ENCODE measurements at places on chromosomes 2 and 18.

DNA sequence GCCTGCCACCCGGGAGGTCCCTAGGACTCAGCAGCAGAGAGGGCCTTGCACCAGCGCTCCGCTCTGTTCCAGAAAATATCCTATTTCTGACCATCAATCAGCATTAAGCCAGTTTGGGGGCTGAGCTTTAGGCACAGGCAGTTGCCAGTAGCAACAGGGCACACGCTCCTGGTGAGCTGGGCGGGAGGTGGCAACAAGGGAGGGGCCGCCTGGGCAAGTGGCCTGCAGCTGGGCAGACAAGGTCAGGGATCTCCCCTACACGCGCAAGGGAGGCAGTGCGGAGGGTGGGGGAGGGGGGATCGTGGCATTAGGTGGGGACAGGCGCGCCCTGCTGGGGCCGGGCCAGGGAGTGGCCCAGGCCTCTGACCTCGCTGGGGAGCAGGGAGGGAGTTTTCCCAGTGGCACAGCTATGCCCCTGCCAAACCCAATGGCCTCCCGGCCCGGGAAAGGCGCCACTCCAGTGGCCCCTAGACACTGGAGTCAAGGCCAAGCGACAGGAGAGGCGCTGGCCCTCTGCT lies 302.8 kb downstream of the NCKAP5 start:
- no peak for DNase-seq

DNA sequence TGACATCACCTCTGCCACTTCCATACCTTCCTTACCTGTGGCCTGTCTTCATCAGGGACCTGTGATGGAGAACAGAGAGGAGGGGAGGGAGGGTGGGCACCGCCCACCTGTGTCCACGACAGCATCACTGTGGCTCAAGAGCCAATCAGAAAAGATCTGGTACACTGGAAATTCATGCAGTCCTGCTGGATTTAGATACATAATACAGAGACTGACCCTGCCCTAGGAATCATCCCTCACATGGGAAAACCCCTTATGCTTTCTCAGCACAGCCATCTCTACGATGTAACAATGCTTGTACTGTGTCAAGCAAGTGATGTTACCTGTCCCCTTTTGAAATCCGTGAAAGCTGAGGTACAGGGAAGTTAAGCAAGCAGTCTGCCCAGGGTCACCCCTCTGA lies 145.6 kb upstream of the EPAS1 start:
- DNase-seq: no peak

- no peak for DNase-seq
Observed at GRCh38 chr2:228430986-228431385, 249.5 kb upstream of the SPHKAP start.

DNA sequence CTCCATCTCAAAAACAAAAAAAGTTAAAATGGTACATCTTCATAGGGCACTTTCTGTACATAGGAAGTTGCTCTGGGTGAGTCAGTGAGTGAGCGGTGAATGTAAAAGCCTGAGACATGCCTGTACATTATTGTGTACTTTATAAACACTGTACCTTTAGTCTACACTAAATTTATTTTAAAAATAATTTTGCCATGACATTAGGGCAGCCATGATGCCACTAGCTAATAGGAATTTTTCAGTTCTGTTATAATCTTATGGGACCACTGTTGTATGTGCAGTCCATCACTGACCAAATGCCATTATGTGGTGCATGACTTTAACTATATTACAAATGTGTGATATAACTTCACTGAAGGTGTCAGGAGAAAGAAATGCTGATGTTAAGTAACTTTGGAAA lies 11.0 kb upstream of the TXNDC2 start:
- DNase-seq: no peak

DNA sequence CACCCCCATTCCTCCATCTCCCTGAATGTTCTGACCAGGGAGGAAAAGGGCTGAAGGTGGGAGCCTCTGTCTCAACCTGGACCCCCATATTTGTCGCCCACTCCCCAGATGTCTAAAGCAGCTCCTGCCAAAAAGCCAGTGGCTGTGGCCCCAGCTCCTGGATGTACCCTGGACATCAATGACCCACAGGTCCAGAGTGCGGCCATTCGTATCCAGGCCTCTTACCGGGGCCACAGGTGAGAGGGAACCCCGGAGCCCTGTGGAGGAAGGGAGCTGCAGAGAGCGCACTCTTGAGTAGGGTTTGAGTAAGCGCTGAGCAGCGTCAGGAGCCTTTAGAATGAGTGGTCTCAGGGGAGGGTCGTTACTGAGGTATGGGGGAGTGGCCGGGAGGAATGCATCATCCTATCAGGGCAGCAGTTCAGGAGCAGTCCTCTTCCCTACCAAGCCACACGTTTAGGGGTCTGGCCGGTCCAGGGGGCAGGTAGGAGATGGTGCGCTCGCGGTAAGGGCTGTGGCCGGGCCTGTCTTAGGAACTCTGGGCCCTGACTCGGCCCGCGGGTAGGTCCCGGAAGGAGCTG lies 2.4 kb upstream of the GMPPA start:
- no peak for DNase-seq

GRCh38 chr2:120678251-120678650 lies 57.4 kb upstream of the GLI2 start:
- DNase-seq: no peak

DNA sequence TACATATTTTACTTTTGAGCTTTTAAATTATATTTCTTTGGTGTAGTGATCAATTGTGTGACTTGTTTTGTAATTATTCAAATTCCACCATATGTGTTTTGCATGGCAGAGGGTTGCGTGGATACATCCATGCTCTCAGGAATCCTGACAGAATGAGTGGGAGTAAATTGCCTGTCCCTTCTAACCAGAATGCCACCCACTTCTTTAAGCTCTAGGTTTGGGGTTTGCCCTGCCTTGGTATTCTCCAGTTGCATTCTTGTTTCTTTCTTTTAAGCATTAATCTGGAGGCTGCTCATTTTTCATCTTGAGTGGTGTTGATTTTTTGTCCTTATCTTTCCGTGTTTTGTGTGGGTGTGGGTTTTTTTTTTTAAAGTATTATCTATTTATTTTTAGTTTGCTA lies 360.0 kb downstream of the PTPRM start:
- DNase-seq: no peak

Measured in stimulated activated CD4-positive, alpha-beta T cell treated with anti-CD3 and anti-CD28 coated beads, Interleukin-15, amount 100 ng/mL, for 1 hour (primary cell).